ENCODE measurements at places on chromosomes 6 and 20.

- no peak for DNase-seq
These were observed 120.0 kb downstream of the SLC16A10 start for GRCh38 chr6:111207141-111207858.

- DNase-seq, result no peak
These were observed 26.2 kb downstream of the PLN start for GRCh38 chr6:118574051-118574865.

GRCh38 chr20:33673410-33674293 lies 576 bp downstream of the NECAB3 start:
- DNase-seq, result no peak

DNA sequence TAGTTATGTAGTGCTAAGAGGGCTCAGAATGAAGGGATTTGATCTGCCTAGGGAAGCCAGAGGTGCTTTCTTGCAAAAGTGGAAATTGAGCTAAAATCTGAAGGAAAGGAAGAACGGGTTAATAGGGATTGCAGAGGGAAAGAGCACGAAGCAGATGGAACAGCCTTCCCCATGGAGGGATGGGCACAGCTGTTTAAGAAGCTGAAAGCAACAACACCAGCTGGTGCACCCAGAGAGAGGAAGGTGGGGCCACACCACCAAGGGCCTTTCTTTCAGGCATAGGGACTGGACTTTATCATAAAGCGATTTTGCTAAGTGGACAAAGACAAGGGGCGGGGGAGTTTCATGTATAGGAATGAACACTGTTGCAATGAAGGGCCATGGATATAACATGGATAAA lies 65.8 kb upstream of the SNRPB2 start:
- no peak for DNase-seq

- no peak for DNase-seq
These were observed 29.8 kb downstream of the HM13 start for GRCh38 chr20:31543966-31544598.

- DNase-seq, result no peak
These were observed 10.7 kb upstream of the STMND1 start for GRCh38 chr6:17091122-17091521.

GRCh38 chr20:61822396-61822795 lies 243.3 kb downstream of the TAF4 start:
- no peak for DNase-seq

DNA sequence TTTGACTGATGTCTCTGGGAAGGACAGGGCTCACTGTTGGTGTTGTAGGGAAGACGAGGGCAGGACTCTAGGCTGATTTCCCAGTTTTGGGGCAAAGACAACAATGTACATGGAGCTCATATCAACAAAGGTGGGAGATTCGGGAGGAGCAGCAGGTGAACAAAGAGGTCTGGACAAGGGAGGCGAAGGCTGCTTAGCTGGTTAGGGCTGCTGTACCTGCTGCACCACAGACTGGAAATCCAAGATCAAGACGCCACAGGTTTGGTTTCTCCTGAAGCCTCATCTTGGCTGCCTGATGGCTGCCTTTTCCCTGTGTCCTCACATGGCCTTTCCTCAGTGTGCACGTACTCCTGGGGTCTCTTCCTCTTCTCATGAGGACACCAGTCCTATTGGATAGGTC lies 287.2 kb downstream of the FOXC1 start:
- no peak for DNase-seq

DNA sequence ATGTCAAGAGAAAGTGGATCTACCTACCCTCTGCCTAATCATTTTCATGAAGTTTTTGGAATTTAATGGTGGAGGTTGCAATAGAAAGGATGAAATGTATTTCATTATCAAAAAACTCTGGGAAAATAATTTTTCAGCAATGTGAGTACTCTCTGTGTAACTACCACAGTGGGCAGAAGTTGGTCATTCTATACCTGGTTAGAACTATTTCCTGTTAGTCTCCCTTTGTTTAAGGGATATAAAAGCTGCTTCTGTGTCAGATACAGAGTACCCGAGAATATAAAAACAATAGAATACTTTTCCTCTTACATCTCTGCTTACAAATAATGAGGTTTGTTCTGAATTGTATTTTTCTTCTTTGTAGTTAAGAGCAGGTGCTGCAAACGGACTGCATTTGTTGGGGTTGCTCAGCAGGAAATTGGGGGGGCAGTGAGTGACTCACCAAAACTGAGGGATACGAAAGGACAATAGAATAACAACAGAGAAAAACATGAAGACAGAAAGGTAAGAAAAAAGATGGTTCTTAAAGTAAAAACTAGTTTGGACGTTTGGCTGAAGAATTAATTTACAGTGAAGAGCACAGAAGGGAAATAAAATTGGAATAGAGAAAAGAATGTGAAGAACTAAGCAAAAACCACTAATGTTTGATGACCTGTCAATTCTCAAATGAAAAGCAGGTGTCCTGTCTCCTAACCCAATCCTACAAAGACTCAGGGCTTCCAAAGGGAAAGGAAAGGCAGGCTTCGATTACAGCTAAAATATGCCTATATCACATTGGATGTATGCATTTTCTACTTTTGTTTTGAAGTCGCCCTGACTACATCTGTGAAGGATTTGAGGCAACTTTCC lies 703.1 kb downstream of the RFPL4B start:
- no peak for DNase-seq

DNA sequence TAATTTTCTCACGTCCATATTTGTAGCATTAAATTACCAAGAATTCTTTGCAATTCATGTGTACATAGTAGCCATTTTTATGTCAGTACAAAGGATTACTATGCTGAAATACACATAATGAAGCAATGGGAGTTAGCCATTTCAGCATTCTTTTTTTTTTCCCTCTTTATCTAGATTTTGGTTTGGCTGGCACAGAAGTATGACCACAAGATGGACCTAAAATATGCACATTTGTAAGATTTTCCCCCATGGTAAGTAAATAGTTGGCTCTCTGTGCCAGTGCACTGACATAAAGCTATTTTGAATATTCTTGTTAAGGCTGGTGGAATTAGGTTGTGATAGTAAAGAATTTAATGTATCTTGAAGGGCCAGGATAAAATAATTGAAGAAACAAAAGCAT lies 486.1 kb upstream of the BTBD3 start:
- DNase-seq, result no peak

- no peak for DNase-seq
These were observed 114.8 kb downstream of the DST start for GRCh38 chr6:56527934-56528333.

DNA sequence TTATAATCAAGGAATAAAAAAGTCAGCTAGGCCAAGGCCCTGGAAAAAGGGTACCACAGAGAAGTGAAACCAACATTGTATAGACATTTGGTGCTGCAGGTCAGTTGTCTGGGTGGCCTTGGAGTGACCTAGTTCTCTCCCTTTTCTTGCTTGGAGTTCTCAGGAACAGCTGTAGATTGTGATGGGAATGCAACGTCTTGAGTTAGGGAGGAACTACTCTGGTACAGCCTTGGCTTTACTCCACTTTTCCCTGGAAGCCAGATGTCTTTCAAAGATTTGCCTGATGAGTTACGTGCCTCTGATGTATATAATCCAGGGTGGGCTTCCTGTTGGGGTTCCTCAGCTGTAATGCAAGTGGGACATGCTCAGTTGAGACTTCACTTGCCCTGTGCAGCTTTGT lies 694.7 kb downstream of the HTR1B start:
- DNase-seq, result no peak

GRCh38 chr6:44223319-44224028 lies at the start of gene SLC29A1:
SLC29A1 (plus strand) TSS chr6:44223595; CDS start chr6:44227314, 3,719 bp downstream.
- DNase-seq, result peak; percentile 66

- peak; percentile 52 for DNase-seq
These were observed 32.6 kb downstream of the CEP85L start for GRCh38 chr6:118618676-118619377.

GRCh38 chr6:39005774-39006173 lies 42.8 kb upstream of the GLP1R start:
- DNase-seq, result no peak

DNA sequence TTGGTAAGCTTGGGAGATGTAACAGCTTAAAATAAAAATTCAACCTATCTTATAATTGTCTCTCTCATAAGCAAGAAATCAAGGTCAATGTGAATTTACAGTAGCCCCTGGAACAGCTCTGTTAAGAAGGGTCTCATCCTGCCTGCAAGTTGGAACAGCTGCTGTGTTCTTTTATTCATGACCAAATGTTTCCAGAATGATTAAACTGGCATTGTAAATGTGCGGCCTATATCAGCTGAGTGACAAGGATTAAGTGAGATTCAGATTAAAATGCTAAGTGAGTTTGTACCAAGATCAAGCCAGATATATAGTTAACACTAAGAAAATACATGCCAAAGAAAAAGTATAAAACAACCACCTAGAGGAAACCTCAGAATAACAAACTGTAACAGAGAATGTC lies 45.3 kb upstream of the NRSN1 start:
- no peak for DNase-seq

DNA sequence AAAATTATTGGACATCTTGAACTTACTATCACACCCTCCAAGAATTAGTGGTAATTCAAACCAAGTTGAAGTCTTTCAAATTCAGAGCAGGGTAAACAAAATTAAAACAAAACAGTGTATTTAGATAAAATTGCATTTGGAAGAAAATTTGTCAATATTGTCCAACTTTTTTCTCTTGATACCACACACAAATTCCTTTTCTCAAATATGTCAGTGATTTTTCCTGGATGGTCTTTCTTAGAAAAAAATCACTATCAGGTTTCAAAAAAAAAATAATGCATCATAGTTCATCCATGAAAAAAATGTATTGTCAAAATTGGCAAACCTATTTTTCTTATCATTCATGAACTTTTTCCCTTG lies 667.1 kb downstream of the TENT5A start:
- DNase-seq, result no peak

DNA sequence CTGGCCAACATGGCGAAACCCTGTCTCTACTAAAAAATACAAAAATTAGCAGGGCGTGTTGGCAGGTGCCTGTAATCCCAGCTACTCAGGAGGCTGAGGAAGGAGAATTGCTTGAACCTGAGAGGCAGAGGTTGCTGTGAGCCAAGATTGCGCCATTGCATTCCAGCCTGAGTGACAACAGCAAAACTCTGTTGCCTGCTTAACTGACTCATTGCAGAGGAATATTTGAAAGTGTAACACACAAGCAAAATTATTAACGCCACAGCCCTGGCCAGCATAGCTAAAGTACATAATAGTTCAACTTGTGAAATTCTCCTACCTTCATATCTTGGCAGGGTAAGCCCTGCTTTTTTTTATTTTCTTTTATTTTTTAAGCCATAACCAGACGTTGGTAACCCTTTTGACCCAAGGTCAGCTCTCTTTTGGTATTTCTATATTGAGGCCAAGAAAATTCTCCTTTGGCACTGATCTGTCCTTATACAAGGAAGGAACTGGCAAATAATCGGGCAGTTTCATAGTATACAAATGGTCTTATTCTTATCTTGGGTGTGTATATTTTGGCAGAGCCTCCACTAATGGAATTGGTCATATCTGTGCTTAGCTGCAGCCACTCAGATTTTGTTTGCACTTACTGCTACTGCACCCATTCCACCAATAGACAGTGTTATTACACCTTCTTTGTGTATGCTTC lies 4.0 kb upstream of the ADGRF5 start:
- no peak for DNase-seq

GRCh38 chr6:166555086-166555485 lies 31.4 kb downstream of the RAMACL start:
- DNase-seq, result no peak

- no peak for DNase-seq
These were observed 19.2 kb upstream of the ZSCAN16 start for GRCh38 chr6:28105245-28105639.

GRCh38 chr6:105644073-105644489 lies 241.2 kb upstream of the PREP start:
- no peak for DNase-seq

All from activated naive CD8-positive, alpha-beta T cell treated with anti-CD3 and anti-CD28 coated beads, Interleukin-2, amount 50 U/mL, for 16 hours (primary cell).